Bronchial epithelial cell (primary cell): ENCODE measurements at places on chromosomes 3 and 15. TPM values are rescaled to one million over a fixed set of nuclear protein-coding genes. Genes with fewer than 3 reads are reported as not detected.

The HCN4 gene
- total RNA-seq = not detected in 2 replicates

The TAGLN3 gene
- 0.77 and 1.8 TPM in 2 replicates for total RNA-seq

The PYGO1 gene
- total RNA-seq = 1.1 and 1.3 TPM in 2 replicates

The SEMA3B gene
- total RNA-seq = 2.3 and 7.1 TPM in 2 replicates

The GNB4 gene
- total RNA-seq = 10.9 and 15.8 TPM in 2 replicates

The NRG4 gene
- total RNA-seq = 0.13 TPM in 1 of 2 replicates, not detected in the other

The ANKRD28 gene
- 55.9 and 60.6 TPM in 2 replicates for total RNA-seq

The RGMA gene
- 0.53 and 1.0 TPM in 2 replicates for total RNA-seq

The STRA6 gene
- 0.26 TPM in 2 replicates for total RNA-seq

The PPP1R14D gene
- not detected in 2 replicates for total RNA-seq

The RASL12 gene
- not detected in 2 replicates for total RNA-seq

The CP gene
- 0.13 TPM in 1 of 2 replicates, not detected in the other for total RNA-seq

The SENP8 gene
- total RNA-seq = 1.1 and 2.3 TPM in 2 replicates

The ARPIN gene
- 4.5 and 12.9 TPM in 2 replicates for total RNA-seq

The NCKIPSD gene
- 10.5 and 14.3 TPM in 2 replicates for total RNA-seq

The TATDN2 gene
- total RNA-seq = 7.9 and 8.2 TPM in 2 replicates

DNA sequence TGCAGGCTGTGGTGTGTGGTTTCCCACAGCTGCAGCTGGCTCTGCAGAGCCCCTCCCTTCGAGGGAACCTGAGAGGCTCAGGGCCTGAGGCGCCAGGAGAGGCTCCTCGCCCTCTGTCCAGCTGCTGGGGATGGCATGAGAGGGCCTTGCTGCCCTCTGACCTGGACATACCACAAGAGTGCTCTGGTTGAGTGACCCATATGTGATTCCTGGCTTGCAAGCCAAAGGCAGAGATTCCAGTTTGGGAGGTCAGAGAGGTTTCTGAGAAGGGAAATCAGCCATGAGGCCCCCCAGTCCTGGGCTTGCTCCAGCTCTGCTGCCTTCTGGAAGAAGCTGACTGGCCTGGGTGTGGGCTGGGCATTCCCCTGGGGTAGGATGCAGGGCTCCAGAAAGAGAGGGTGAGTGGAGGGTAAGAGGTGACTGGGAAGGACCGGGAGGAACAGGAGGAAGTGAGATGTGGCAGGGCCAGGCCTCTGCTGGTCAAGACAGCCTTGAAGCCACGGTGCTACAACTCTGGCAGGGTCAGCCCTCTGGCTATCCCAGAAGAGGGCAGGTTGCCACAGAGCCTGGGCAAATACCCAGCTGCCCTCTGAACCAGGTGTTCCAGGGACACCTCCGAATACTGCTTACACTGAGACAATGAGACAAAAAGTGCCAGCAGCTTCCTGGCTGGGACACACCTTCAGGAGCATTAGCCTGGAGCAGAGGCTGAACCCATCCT, 16.0 kb upstream of the SRP14 start:
- DNase-seq = no peak

- no peak for DNase-seq
These were observed 269.0 kb downstream of the ABHD5 start for GRCh38 chr3:43959498-43960447.

DNA sequence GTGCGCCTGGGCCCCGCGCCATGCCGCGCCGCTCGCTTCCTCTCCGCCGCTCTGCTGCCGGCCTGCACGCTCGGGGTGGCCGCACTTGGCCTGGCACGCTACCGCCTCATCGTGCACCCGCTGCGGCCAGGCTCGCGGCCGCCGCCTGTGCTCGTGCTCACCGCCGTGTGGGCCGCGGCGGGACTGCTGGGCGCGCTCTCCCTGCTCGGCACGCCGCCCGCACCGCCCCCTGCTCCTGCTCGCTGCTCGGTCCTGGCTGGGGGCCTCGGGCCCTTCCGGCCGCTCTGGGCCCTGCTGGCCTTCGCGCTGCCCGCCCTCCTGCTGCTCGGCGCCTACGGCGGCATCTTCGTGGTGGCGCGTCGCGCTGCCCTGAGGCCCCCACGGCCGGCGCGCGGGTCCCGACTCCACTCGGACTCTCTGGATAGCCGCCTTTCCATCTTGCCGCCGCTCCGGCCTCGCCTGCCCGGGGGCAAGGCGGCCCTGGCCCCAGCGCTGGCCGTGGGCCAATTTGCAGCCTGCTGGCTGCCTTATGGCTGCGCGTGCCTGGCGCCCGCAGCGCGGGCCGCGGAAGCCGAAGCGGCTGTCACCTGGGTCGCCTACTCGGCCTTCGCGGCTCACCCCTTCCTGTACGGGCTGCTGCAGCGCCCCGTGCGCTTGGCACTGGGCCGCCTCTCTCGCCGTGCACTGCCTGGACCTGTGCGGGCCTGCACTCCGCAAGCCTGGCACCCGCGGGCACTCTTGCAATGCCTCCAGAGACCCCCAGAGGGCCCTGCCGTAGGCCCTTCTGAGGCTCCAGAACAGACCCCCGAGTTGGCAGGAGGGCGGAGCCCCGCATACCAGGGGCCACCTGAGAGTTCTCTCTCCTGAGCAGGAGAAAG, 951 bp downstream of the GPR62 start:
- peak; percentile 74 for DNase-seq

DNA sequence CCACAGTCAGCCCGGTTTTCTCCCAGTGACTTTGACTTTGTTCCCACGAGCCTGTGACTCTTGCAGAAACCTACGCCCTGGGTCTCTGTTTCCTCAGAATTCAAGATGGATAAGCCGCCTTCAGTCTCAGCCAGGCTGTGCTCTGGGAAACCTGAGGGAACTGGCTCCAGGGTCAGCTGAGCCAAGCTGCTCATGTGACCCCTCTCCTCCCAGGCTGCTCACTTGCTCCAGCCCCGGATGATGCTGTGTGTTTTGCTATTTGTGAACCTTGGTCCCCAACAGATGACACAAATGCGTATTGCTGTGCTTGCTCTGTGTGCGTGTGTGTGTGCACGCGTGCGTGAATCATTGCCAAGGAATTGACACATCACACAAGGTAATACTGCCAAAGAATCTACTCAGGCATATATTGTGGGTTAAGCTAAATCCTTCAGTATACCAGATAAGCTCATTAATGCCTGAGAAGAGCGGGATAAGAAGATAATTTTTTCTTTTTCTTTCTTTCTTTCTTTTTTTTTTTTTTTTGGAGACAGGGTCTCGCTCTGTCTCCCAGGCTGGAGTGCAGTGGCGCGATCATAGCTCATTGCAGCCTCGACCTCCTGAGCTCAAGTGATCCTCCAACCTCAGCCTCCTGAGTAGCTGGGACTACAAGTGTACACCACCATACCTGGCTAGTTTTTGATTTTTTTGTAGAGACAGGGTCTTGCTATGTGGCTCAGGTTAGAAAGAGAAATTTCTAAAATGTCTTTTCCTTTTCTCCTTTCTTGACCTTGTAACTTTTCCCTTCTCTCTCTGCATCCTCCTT, 29.2 kb upstream of the UMPS start:
- peak; percentile 17 for DNase-seq

GRCh38 chr3:109643590-109643989, 306.2 kb upstream of the DPPA4 start:
- DNase-seq = peak; percentile 77

- no peak for DNase-seq
These were observed 199.6 kb upstream of the CBLB start for GRCh38 chr3:106068381-106068780.

DNA sequence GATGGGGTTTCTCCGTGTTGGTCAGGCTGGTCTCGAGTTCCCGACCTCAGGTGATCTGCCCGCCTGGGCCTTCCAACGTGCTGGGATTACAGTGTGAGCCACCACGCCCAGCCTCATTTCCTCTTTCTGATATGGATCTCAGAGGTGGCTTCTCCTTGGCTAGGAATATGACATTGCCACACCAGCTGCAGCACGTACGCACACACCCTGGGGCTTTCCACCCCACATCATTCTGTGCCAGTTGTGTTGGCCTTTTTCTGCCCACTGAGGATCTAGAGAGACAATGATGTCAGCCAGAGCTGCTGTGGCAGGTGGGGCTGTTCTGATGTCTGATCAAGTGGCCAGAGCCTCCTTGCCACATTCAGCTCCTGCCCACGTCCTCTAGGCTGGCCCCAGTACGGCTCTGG, 29.0 kb downstream of the TMEM45A start:
- no peak for DNase-seq

- DNase-seq = no peak
These were observed 289 bp downstream of the PCSK6 start for GRCh38 chr15:101489237-101489598.

- no peak for DNase-seq
These were observed 271.7 kb upstream of the GBE1 start for GRCh38 chr3:82033186-82033585.

DNA sequence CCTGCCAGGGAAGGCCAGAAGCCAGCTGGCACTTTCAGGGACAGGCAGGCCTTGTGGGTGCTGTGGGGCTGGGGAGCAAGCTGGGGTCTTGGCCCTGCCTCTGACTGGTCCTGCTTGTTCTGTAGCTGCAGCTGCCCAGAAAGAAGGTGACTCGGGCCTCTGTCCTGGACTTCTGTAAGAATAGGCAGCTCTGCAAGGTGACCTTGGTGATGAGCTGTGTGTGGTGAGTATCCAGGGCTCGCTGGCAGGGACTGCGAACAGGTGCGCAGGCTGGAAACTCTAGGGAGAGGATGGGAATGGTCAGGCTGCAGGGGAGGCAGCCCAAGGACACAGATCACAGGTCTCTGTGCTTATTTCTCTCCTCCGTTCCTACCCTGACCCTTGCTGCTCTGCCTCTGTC, 31.2 kb downstream of the SLC22A14 start:
- DNase-seq = no peak

DNA sequence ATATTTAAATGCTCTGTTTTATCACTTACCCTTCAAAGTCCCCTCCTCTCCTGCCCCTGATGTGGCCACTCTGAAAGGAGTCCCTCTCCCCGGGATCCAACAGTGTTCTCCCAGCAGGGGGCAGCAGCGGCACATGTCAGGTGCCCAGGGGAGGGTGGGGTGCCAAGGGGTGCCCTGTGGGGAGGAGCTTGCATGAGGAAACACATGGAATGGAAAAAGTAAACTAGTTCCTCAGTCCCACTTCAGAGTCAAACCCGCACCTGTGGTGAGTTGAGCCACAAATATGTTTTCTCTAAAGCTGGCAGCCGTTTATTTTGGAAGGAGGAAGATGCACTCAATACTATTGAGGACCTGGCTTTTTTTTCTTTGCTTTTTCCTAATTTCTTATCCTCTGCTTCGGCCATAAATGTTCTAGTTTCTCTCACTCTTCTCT, 30.1 kb upstream of the NRROS start:
- peak; percentile 60 for DNase-seq

- no peak for DNase-seq
These were observed 21.6 kb upstream of the TIGIT start for GRCh38 chr3:114272271-114272670.

- no peak for DNase-seq
These were observed 62.9 kb upstream of the TBC1D23 start for GRCh38 chr3:100197876-100198275.

- no peak for DNase-seq
These were observed 33.1 kb downstream of the MRAS start for GRCh38 chr3:138381413-138381901.

GRCh38 chr15:68298882-68299381, 21.4 kb downstream of the FEM1B start:
- DNase-seq = no peak

DNA sequence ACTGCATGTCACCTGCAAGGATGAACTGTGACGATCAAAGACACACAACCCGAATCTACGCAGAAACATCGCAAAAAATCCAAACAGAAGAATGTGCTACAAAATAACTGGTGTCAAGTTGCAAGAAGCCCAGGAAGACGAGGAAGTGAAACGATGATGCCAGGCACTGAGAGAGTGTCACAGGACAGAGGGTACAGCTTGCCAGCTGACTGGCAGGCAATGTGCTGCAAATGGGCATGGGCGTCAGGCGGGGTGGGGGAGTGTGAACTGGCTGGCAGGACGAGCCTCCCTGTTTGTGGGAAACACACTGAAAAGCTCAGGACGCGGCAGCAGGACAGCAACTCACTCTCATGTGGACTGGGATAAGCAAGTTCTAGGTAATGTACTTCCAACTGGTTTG, 28.9 kb upstream of the OCA2 start:
- no peak for DNase-seq

GRCh38 chr3:65864357-65864904, 174.3 kb downstream of the MAGI1 start:
- DNase-seq = no peak

DNA sequence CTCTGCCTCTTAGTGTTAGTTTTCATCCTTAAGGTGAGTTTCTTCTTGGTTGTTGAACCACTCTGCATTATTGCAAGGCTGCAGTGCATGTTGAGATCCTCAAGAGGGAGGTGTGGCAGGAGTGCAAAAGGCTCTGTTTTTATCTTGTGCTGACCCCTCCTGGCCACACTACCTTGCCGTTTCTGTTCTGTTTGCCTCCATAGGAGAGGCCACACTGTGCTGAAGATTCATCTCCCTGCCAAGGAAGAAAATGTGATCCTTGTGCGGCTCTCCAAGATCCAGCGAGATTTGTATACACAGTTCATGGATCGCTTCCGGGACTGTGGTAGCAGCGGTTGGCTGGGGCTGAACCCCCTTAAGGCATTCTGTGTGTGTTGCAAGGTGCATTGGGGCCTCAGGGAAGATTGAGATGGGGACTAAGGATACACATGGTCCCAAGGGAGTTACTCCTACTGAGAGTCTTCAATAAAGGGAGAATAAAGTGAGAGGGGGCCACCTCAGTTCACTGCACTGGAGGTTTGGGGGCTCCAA, 33.0 kb upstream of the TEX264 start:
- DNase-seq = peak; percentile 77

GRCh38 chr15:48550822-48551525, 94.5 kb downstream of the FBN1 start:
- peak; percentile 6 for DNase-seq

DNA sequence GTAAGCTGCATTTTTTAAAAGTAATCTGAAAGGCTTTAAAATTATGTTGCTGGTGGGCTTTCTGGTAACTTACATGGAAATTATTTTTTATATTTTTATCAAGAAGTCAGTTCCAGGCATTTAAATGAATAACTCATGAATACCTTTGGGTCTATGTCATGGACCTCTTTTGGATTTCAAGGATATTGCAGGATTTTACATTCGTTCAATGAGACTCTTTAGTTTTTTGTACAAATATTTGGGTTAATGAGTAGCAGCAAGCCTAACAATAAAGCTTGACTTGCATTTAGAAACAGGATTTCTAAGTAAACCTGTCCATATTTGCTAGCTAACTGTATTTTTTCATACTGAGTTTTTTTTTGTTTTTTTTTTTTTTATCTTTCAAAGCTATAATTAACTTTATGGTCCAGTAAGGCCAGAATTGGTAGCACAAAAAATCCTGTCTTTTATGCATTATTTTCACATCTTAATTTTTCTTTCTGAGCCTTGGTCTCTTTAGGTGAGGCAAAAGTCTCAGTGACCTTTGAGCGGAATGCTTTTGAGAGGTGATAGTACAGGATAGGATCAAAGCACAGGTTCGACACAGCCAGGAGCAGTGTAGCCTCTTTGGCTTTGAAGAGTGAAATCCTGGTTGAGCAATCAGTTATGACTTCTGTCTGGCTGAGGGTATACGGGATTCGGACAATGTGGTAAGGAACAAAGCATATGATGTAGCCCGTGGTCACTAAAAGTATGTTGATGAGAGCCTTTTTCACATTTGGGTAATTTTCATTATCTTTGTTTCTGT, 4.8 kb downstream of the GPR171 start:
- no peak for DNase-seq

DNA sequence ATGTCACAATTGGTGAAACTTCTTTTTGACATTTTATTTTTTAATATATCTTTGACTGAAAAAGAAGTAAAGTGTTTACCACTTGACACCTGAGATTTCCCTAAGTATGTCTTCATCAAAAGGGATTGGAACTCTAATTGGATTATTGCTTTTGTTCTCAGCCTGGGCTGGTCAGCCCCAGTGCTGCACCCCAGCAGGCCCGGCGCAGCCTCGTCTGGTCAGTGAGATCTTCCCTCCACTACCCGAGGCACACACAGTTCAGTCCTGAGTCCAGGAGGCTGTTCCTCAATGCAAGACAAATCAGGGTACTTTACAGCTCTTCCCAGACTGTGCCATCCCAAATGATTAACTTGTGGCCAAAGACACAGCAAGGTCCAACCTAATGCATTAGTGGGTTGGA, 146.9 kb upstream of the SEMA6D start:
- no peak for DNase-seq
